ENCODE measurements at places on chromosomes 2 and 18. TPM values are rescaled to one million over a fixed set of nuclear protein-coding genes. Genes with fewer than 3 reads are reported as not detected.

Gene UGT1A10
- total RNA-seq = not detected

Gene ACADL
- not detected for total RNA-seq

Gene PLCD4
- total RNA-seq = 0.51 TPM

Gene RASGRP3
- total RNA-seq = not detected

Gene BOLL
- total RNA-seq = not detected

Gene DLGAP1
- total RNA-seq = 0.22 TPM

Gene GPR155
- 3.4 TPM for total RNA-seq

Gene NRP2
- total RNA-seq = 9.0 TPM

Gene RPRM
- not detected for total RNA-seq

Gene FAM228B
- total RNA-seq = 5.8 TPM

Gene CRYGD
- not detected for total RNA-seq

Gene PARD3B
- 8.1 TPM for total RNA-seq

Gene GCKR
- total RNA-seq = 0.11 TPM

Gene GALNT13
- total RNA-seq = 0.11 TPM

Gene COA5
- 32.7 TPM for total RNA-seq

Gene ADGRF3
- total RNA-seq = under 0.01 TPM

Gene CNDP2
- 40.5 TPM for total RNA-seq
